ENCODE measurements at places on chromosomes 2 and 18.
A peak's percentile ranks its signal among the peaks of the same experiment; 100 is the strongest.

GRCh38 chr2:118197011-118197675 is 108.9 kb downstream of the INSIG2 start:
- no peak for DNase-seq

- no peak for DNase-seq
Observed at GRCh38 chr2:2847209-2847676, 516.2 kb upstream of the MYT1L start.

- DNase-seq: no peak
Observed at GRCh38 chr2:132766573-132766972, 96.6 kb upstream of the LYPD1 start.

DNA sequence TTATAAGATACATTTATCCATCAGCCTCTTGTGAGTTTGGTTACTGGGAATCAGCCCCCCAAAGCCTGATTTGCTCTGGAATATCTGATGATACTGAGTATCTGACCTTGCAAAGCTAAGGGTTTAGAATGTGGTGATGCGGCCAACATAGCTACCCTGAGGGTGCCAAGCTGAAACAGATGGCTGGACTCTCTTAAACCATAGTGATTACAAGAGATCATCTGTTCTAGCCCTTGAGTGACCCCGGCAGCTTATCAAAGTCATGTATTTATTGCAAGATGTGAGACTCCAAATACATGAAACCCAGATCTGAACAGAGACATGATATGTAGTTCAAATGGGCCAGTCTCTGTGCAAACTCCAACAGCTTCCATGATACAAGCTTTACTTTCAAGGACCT is 78.2 kb upstream of the CABLES1 start:
- DNase-seq: no peak

- DNase-seq: peak; percentile 65
Observed at GRCh38 chr2:170022692-170023091, 155.3 kb upstream of the MYO3B start.

GRCh38 chr2:44548221-44549098 is 186.7 kb downstream of the CAMKMT start:
- DNase-seq: no peak

DNA sequence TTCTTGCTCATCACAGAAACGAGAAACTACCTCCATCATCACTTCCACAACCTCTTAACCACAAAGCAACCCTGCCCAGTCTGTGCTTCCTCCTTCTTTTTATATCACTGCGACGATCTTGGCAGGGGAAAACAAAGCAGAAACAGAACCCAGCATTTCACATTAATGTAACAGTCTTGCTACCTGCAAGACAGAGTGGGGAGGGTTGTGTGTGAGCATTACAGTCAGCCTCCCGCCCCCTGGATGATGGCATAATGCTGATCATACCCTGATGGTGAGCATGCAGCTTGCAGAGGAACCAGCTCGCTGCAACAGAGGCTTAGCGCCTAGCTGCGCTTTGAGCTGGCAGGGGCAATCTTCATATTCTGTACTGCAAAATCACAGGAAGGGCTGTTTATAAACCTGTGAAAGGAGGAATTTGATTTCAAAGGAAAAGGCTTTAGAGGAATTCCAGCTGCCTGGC is 376.1 kb downstream of the IRS1 start:
- DNase-seq: no peak

DNA sequence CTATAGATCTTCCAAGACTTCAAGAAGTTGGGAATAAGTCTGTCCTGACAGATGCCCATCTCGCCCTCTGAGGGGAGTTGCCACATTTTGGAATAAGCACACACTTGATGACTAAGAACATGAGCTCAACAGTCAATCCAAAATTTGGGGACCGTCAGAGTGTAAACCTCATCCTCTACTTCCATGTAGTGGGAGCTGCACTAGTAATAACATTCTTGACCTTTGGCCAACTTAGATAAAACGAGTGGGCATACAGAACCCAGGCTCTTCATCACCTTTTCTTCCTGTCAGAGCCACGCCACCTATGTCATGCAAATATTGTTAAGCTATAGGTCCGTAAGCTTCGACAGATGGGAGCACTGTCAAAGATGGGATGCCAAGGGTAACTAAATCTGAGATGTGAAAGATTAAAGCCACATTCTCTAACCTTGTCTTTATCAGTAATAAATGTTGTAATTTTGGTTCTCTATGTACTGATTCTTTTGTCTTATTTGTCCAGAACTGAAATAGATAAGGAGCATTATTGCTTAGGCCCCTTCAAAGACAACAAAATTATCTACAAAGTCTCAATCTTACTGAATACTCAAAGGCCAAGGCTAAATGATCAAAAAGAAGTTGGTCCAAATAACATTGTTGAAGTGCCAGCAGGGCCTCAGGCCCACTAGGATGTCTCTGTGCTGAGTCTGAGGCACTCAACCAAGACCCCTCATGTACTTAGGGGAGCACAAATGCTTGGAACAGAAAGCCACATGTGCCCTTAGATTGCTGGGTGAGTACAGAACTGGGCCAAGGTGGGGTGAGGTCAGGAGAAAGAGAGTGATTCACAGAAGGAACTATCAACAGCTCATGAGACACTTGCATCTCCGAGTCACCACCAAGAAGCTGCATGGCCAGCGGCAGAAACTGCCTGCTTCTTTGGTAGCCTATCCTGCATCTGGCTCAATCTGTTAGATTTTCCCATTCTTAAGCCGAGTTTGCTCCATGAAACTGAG is 15.0 kb downstream of the CDH2 start:
- no peak for DNase-seq

DNA sequence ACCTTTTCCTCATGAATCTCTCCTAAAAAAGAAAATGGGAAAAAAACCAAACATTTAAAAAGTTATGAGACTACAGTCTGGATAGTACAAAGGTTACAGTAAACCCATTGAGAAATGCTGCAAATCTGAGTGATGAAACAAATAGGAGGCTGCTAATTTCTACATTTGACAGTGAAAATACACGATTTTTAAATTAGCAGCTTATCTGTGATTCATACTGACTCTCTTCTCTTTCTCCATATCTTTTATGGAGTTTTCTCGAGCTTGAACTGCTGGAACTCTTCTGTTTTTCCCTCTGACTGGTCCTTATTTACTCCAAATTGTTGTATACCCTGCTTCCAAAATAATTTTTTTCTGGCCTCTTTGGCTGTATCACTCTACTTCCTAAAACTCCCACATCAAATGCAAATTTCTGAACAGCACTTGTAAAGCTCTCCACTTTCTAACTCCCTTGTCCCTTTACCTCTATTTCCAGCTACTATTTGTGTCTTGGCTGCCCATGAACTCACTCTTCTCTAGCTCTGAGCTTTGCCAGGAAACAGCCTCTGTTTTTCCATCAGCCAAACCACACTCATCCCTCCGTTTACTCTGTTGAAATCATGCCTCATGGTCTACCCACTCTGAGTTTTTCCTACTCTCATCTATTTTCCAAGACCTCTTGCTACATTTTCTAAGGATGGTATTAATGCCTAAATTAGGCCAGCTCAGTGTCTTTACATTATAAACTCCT is 73.7 kb downstream of the RBMS1 start:
- no peak for DNase-seq

DNA sequence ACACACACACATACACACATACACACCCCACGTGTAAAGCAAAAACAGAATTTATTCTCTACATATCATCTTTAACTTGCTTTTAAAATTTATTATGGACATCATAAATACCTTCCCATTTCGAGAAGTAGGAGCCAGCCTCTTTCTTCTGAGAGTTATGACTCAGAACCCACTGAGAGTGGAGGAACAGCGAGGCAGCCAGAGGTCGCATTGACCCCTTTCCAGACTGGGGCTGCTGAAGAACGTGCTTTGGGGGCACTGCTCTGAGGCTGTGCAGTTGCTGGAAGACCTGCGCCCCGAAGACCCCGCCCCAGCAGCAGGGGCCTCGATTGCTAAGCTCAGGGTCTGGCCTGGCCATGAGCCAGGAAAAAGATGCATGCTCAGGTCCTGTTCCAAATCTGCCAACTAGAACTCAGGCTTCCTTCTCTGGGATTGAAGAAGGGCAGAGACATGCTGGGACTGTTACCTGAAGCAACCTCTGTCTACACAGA is 133.8 kb upstream of the TWIST2 start:
- no peak for DNase-seq

- no peak for DNase-seq
Observed at GRCh38 chr2:73374269-73374668, 11.4 kb upstream of the ALMS1 start.

DNA sequence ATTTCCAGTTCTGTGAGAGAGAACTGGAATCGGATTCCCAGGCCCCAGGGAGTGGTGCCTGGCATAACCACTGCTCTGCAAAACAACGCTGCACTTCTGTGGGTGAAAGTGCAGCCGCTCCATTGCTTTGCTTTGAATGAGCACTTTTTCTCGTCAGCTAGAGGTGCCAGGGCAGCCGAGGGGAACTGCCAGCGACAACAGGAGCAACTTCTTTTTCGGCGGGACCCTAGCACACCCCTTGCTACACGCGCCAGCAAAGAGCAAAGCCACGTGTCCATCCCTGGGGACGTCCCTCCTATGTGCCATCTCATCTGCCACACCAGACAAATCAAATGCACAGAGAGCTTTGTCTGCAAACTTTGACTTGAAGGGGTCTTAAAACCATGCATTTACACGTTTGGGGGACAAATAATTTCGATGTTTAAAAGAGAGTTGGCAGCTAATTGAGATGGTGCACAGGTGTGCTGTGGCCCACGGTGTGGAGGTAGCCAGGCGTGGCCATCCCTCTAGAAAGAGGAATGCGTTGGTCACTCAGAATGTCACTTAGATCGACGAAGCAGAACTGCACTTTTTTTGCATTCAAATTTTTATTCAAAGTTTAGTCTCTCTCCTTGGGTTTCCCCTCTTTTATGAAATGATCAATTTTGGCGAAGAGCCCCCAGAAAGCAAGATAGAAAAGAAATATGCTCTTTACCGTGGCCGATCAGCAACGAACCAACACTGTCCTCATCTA is 151.8 kb downstream of the MBP start:
- no peak for DNase-seq

DNA sequence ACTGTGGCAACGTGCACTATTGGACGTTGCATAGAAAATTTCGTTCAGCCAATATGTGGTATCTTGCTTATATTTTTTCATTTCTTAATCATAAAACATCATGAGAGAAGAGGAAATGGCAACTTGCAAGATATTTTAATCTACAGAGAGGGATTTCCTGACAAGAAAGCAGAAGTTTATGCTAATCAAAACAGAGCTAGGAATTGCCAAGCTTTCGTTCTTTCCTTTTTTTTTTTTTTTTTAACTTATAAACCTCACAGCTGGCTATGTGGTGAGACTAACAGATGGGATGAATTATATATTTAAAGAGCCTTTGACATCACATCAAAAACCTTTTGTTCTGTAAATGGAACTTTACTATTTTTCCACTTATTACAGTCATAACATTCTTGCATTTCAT is 1136.9 kb upstream of the TMEFF2 start:
- DNase-seq: no peak

GRCh38 chr2:23900541-23901322 is 26.2 kb downstream of the ATAD2B start:
- DNase-seq: peak; percentile 26

DNA sequence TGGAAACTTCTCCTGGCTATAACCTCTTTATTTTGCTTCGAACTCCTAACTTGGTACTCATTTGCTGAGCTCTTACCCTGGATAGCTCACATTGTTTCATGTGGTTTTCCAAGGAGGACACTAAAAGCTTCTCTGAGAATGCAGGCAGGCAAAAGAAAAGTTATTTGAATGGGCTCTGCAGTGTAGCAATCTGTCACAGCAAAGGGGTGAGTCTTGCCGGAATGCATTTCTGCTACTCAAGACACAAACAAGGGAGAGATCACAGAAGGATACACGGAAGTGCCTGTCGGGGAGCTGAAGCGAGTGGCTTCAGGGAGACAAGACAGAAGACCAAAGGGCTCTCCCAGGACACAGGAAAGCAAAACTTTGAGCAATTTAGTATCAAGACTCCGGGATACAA is 265.4 kb downstream of the SS18 start:
- no peak for DNase-seq

- DNase-seq: no peak
Observed at GRCh38 chr2:2558476-2558875, 227.4 kb upstream of the MYT1L start.

GRCh38 chr2:30261695-30262211 is 30.4 kb downstream of the LBH start:
- no peak for DNase-seq

DNA sequence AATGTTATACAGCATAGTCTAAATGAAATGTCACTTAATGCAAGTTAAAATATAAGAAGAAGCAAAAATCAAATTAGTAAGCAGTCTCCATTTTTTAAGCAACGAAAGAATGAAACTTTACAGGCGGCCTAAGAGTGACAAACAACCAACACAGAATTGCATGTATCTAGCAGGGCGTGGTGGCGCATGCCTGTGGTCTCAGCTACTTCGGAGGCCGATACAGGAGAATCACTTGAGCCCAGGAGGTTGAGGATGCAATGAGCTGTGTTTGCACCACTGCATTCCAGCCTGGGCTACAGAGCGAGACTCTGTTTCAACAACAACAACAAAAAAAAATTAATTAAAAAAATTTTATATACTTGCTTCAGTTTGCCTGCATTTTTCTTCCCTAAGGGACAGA is 16.6 kb downstream of the RBMS1 start:
- DNase-seq: no peak

GRCh38 chr2:46333912-46334311 is 36.7 kb downstream of the EPAS1 start:
- DNase-seq: no peak

GRCh38 chr18:23487738-23488570 is 15.4 kb upstream of the RMC1 start:
- DNase-seq: no peak

DNA sequence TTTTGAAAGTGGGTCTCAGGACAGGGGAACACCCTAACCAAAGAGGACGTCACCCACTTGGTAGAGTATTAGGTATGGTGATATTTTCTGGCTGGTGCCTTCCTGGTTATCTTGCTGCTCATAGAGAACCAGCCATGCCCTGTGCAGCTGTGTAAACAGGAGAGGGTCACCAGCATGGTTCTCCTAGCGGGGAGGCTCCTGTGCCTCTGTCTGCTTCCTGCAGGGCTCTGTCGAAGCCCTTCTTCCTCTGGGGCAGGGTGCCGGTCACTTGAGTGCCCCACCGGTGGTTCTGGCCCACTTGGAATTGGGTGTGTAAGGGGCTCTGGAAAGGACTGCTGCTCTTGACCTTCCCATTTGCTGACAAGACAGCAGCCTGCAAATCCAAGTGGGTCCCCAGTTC is 131.6 kb upstream of the MSH6 start:
- no peak for DNase-seq

All from D341Med (cell line).